ENCODE measurements at places on chromosomes 7 and 10.

DNA sequence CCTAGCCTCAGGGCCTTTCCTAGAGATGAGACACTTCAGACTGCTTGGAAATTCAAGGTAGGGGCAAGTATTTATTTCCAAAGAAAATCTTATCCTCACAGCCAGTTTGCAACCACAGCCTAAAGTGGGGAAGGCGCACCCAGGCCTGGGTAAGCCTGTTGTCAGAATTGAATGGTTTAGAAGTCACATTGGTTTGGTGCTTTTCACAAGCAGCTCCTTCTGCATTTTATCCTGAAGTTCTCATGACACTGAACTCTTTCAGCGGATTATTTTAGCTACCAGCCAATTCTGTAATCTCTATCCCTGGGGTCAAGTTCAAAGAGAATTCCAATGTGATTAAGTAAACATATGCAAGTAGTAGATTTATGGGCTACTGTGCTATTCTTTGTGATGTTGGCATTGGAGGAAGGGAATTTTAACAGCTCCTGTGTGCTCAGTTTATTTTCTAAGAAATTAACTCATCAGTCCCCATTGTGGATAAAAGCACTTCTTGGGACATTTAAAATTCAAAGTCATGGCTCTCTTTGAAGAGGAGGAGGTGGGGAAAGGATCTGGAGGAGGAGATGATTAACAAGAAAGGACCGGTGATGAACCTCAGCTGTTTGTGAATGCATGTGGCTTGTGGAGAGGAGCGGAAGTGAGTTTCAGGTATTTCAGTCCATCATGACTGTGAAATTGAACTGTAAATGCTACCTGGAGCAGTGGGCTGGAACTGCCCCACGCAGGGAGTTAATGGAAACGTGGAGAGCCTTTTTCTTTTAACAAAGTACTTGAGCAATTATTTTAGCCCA, 90.2 kb upstream of the CACUL1 start:
- DNase-seq = no peak

DNA sequence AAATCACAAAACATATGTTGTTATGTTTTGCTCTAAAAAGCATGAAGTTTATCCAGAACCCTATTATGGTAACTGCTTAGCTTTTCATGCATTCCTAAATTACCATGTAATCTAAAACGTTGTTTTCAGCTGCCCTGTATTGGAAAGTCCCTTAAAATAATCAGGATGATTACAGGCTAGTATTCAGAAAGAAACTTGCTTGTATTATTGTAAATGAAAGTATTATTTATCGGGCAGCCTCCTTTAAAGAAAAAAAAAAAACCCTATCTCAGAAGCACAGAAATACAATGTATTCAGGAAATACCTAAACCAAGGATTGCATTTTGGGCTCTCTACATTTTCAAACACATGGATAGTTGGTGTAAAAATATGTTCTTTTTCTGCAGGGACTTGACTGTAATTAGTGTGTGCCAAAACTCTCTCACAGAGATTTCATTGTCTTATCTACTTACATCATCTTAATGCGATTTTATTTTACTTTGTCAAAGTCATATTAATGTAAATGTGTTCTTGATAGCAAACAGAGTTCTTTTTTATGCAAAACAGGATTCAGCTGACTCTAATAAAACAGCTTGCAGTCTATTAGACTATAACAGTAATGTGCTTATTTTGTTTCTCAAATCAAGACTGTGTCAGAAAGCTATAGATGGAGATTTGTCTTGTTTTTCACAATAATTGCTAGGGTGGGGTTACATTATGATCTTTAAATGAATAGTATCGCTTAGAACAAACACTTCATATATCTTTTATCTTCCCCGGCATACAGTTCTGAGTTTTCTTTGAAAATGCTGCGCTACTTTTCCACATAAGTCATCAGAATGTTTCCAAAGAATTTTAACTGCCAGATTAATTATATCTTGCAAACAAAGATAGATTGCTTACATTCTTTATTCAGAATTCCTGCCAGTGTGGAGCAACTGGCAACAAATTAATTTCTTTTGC, 65.3 kb upstream of the ARID5B start:
- no peak for DNase-seq

DNA sequence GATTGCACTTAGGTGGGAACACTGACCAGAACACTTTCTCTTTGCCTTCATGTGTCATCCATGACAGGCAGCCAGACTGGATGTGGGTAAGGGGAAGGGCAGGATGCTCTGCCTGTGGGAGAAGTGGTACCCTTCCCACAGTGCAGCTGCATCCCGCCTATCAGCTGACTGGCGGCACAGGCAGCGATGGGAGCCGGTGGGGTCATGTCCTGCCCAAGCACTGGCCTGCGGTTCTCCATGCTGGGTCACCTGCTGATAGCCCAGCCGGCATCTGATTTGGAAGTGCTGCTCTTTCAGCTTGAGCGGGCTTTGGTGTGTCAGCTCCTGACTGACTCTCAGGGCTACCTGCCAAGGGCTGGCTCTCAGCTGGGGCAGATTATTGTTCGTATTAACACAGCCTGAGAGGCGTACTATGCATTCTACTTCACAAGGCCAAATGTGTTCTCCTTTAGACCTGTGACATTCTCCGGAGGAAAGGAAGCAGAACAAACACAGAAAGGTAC, 105.2 kb upstream of the PDLIM1 start:
- no peak for DNase-seq

- no peak for DNase-seq
These were observed 167.0 kb downstream of the SNX13 start for GRCh38 chr7:17773289-17773626.

GRCh38 chr10:24277771-24278170, 68.8 kb downstream of the KIAA1217 start:
- no peak for DNase-seq
